H9 (cell line): ENCODE measurements at places on chromosomes 7 and 10.
A peak's percentile ranks its signal among the peaks of the same experiment; 100 is the strongest.

- DNase-seq, result peak; percentile 78
These were observed 4.4 kb upstream of the PDLIM1 start for GRCh38 chr10:95295031-95295755.

- no peak for DNase-seq
These were observed 30.1 kb downstream of the TMEM178B start for GRCh38 chr7:141103847-141104429.

- DNase-seq, result no peak
These were observed 23.6 kb downstream of the UBE2D1 start for GRCh38 chr10:58358314-58358933.

DNA sequence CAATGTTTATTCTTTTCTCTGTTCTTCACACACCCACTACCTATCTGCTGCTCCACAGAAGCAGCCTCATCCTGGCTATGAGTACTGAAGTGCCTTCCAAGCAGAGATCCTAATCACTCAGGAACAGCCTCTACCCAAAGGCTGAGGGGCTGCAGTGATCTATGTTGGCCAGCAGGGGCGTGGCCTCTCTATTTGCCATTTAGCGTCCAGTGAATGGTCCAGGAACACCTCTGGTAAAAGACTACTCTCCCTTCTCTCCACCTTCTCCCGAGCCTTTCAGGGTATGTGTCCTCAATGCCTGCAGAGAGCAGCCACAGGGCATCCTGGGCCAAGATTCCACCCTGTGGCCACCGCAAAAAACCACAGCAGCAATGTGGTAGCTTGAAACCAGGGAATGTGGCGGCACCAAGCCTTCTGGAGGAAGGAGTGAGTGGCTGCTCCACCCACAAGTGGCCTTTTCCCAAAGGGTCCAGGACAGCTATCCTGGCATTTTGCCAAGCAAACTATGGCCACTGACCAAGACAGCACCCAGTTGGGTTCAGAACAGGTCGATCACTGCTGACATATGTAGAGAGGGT, 70.9 kb downstream of the SYPL1 start:
- DNase-seq, result peak; percentile 83

GRCh38 chr10:129968853-129969183, 4.7 kb upstream of the EBF3 start:
- peak; percentile 85 for DNase-seq

- no peak for DNase-seq
These were observed 51.6 kb downstream of the ARMH3 start for GRCh38 chr10:102004376-102004775.

GRCh38 chr10:6700066-6700465, 120.0 kb upstream of the PRKCQ start:
- DNase-seq, result no peak

- no peak for DNase-seq
These were observed 162.4 kb downstream of the AGMO start for GRCh38 chr7:15399441-15399840.

GRCh38 chr10:650886-651615, 38.4 kb downstream of the DIP2C start:
- DNase-seq, result no peak

GRCh38 chr7:159008417-159008816, 136.2 kb downstream of the VIPR2 start:
- no peak for DNase-seq

- no peak for DNase-seq
These were observed 165.7 kb upstream of the AHR start for GRCh38 chr7:17132726-17133125.

GRCh38 chr10:33483816-33484190, 149.3 kb upstream of the NRP1 start:
- no peak for DNase-seq

- DNase-seq, result no peak
These were observed 234.4 kb downstream of the ANK3 start for GRCh38 chr10:60155099-60155877.

GRCh38 chr7:97844036-97844435, 28.2 kb downstream of the ASNS start:
- DNase-seq, result no peak

GRCh38 chr7:157276731-157277562, 59.9 kb upstream of the DNAJB6 start:
- DNase-seq, result no peak

DNA sequence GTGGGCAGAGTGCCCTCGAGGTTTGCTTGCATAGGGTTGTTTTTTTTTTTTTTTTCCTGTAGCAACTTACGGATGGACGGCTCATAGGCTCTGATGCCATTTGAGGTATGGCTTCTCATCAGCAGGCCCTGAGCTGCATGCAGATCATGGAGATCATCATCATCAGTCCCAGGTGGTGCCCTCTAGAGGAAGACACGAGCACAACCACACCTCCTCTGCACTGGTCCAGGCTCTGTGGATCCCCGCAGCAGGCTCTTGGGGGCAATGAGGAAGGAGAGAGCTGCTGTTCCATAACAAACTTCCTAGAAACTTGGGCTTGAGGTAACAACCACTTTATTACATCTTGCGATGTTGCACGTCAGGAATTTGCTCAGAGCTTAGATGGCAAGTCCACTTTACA, 132.7 kb upstream of the CXCL12 start:
- peak; percentile 69 for DNase-seq
